Sciatic nerve (tissue), 2 donors: ENCODE measurements at places on chromosomes 12 and 14. TPM values are rescaled to one million over a fixed set of nuclear protein-coding genes. Genes with fewer than 3 reads are reported as not detected.
A peak's percentile ranks its signal among the peaks of the same experiment; 100 is the strongest.

ETFRF1 gene
- total RNA-seq: 33.0 TPM

WNT5B gene
- 10.6 TPM for total RNA-seq

DHRS2 gene
- not detected for total RNA-seq

INSM2 gene
- total RNA-seq: not detected

IFI27 gene
- 219 TPM for total RNA-seq

GLTP gene
- total RNA-seq: 51.0 TPM

FOXM1 gene
- 0.18 TPM for total RNA-seq

CRACR2A gene
- total RNA-seq: 5.8 TPM

DNA sequence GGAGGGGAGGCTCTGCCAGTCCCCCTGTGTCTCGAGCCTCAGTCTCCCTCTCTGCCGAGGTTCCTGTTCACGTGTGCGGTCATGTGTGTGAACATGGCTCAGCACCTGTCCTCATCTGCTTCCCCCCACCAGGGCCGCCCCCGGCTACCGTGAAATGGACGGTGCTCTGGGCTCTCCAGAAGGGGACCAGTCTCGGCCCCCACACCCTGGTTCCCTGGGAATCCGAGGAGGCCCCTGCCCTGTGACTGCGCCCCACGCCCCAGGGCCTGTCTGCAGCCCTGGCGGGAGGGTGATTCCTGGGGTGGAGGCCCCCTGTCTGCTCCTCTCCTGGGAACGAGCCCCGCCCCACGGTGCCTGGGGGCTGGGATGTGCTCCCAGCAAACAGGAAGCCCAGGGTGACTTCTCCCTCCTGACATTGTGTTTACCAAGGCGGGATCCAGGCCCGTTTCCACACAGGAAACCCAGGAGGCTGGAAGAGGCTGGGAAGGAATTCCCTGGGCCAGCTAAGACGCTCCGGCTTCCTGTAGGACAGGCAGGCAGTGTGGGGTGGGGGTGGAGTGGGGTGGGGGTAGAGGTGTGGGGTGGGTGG, 46.6 kb downstream of the KIF26A start:
- DNase-seq: no peak

GRCh38 chr14:85687456-85687855, 157.5 kb downstream of the FLRT2 start:
- no peak for DNase-seq

DNA sequence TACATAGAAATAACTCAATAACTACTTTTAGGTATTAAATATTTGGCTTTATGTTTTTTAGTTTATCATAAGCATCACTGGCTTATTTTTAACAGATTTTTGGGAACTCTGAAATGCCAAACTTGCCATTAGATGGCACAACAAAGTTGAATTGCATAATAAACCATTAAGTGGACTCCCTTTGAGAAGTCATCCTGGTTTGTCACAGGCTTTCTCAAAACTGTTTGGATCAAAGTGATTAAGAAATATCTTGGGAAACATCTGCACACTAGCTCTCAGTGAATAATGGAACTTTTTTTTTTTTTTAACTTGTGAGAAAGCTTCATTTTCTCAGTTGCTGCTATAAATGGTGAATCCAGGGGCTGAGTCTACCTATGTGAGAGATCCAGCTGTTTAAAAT, 4.3 kb downstream of the SLC16A7 start:
- DNase-seq: no peak

- no peak for DNase-seq
Observed at GRCh38 chr14:90518941-90519256, 122.1 kb downstream of the CALM1 start.

GRCh38 chr12:22190-22529, 44.4 kb upstream of the IQSEC3 start:
- no peak for DNase-seq

- no peak for DNase-seq
Observed at GRCh38 chr12:60042835-60043234, 447.0 kb downstream of the SLC16A7 start.

DNA sequence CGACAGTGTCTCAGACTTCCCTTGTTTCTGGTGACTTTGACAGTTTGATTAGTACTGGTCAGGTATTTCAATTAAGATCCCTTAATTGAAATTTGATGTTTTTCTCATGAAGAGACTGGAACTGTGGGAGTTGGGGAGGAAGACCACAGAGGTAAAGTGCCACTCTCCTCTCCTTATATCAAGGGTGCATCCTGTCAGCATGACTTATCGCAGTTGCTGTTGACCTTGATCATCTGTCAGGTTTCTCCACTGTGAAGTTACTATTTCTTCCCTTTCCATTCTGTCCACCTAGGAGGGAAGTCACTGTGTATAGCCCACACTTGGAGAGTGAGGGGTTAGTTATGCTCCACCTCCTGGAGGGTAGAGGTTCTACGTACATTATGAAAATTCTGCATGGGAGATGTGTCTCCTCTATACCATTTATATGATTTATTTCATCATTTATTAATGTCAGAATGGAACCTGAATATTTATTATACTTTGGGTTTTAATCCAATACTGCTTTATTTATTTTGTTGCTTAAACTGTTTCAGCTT, 40.3 kb upstream of the SMOC1 start:
- DNase-seq: no peak

DNA sequence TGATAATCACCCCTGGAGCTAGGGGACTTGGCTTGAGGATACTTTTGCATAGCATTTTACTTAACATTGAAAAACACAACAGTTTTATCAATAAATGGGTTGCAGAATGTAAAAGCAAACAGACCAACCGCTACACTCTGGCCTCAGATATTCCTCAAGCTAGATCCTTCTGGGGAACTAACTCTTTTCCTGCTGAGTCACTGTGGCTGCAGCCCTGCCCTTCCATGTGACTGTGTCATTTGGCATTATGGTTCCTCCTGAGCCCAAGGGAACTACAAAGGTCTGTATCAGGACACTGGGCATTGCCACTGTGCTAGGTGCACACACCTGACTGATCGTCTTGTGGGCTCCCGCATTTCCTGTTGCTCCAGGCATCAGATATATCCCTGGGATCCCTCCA, 56.6 kb downstream of the TTC9 start:
- no peak for DNase-seq

GRCh38 chr12:15629108-15629507, 160.1 kb downstream of the EPS8 start:
- DNase-seq: peak; percentile 72

DNA sequence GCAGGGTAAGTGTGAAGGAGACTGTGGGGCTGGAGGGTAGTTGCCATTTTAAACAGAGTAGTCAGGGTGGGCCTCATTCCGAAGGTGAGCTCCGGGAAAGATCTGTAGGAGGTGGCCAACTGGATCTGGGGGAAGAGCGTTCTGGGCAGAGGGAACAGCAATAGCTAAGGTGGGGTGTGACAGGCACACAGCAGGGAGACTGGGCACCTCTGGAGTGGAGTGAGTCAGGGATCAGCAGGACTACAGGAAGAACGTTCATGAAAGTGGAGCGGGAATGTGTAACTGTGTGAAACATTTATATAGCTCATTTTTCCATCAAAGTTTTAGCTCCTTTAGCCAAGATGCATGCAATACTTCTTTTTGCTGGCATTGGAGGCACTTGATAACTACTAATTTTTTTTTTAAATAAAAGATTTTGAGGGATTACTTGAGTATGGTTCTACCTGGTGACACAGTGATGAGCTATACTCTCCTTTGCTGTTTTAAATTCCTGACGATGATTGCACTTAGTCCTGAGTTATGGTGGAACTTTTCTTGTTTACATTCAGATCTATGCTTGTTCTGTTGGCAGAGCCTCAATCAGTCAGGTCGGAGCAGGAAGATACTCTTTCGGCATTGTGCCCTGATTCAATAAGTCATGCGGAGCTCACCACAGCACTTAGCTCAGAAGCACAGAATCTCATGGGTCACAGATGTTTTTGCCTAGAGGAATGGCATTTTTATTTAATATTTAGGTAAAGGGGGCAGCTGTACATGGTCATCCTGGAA, 106.4 kb downstream of the WIF1 start:
- DNase-seq: no peak

DNA sequence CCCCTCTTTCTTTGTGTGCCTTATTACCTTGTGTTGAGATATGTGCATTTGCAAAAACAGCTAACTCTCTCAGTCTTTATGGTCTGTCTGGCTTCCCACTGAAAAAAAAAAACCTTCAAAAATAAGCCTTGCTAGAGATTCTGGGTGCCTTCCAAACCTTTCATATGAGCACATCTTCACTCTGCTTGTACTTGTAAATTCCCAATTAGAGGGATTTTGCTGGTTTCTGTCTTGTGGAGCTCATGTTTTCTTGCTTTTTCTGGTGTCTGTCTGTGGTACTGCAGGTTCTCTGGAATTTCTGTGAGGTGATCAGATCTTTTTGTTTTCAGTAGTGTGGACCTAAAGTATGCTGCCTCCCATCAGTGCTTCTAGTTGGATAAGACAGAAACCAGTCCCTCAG, 100.1 kb downstream of the PIK3C2G start:
- DNase-seq: no peak

DNA sequence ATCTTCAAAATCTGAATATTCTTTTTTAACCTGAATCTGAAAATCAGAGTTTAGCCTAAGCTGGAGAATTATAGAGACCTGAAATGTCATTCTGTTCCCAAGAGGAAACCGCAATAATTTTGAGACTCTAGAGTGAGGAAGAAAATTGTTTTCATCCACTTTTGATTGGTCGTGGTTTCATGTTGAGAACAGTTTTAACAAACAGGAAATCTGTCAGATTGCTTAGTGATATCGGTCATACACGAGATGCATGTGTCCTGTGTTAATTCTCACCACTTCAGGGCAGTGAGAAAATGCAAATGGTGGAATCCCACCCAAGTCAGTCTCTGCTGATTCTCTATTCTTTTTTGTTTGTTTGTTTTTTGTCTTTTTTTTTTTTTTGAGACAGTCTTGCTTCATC, 1498.5 kb upstream of the TMEM132C start:
- no peak for DNase-seq

DNA sequence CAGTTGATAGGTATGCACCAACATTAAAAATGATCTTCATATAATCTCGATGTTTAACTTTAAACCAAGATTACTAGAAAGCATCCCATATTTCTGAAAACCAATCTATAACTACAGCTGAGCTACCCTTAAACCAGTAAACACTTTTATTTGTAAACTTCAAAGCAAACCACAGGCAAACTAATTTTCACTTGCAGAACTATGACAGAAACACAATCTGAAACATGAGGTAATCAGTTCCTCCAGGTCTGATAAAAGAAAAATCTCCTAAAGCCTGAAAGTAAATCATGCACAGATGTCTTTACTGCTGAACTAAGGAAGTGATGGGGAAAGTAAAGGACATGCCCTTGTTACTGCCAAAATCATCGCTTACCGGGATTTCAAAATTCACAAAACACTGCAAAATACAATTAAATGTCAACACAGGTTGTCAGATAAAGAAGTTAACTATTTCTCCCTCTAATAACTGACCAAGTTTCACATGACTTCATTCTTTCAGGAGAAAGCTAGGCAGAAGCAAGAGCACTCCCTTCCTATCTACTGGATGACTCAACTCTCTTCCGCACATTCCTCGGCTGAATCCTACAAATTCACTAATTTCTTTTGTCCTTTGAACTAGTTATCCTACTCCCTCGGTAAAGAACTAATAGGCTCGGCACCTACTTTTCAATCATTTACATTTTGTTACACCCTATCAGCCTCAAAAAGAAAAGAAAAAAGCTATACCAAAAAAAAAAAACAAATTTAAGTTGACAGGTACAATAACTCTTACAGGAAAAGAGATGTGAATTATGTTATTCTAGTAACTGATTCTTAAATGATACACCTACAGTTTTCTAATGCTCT, 1.4 kb downstream of the EEA1 start:
- DNase-seq: no peak

GRCh38 chr12:27331291-27331926, 1.2 kb upstream of the BMAL2 start:
- no peak for DNase-seq

DNA sequence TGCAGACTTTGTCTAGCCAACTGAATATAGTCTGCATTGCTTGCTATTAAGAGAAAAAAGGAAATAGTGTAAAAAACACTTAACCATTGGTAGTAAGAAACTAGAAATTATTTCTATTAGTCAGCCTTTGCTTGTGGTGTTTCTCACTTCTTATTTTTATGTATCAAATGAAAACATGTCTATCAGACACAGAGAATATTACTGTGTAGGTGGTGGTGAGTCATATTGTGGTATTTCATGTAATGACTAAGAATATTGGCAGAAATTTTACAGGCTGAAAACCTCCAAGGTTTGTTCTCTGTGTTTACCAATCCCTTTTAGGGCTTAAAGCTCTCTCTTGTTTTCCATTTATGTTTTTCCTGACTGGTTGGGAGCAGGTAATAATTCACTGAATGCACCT, 87.2 kb downstream of the DAAM1 start:
- no peak for DNase-seq

DNA sequence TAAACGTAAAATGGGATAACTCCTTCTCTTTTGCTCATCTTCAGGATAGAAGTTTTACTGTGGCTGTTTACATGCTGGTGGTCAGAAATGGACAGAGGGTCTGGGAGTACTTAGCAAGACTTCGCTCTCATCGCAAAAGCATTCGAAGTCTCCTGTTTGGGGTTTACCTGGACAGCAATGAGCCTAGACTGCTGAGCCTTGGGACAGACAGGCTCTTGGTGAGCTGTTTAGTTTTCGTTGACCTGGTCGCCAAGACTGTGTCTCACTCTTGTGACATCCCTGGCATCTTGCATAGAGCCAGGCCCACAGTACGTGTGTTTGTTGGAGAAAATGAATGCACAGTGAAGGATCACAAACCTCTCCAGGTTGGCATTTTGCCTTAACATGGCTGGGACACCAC, 42.1 kb downstream of the CFAP251 start:
- DNase-seq: no peak

DNA sequence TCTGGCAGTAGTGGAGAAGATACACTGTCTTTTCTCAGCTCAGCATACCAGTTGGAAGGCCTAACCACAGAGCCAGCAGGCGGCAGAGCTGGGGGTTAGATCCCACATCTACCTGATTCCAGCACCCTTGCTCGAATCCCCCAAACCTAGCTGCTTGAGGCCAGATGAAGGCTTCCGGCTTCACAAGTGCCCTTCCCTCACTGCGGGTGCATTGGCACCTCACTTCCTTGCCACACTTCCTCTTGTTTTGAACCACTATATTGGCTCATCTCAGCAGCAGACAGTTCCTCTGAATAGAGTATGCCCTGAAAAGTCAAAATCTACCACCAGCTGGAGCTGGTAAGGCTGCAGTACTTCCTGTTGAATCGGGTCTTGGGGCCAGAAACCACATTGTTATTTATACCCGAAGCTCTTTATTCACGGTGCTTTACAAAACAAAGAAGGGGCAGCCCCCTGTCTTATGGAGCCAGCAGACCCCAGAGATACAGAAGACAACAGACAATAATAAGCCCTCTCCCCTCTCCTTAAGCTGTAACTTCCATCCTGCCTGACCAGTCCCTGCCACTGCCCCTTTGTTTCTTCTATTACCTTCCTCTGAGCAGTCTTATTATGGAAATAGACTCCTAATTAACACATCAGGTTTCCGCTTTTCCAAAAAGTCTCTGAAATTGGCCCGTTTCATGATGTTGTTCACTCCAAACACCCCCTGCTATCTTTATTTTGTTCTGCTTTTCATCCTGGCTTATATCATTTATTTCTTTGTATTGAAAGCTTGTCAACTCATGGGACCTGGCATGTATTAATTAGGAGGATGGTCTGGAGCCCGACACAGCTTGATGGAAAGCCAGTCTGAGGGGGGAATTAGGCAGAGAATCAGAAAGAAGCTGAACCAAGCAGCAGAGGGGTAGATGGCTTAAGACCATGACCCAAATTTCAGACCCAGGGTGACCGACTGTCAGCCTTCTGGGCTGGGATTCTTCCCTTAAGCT, 233.5 kb downstream of the EFCAB11 start:
- no peak for DNase-seq
